Caco-2 (cell line): ENCODE measurements at places on chromosomes 7 and 10.

DNA sequence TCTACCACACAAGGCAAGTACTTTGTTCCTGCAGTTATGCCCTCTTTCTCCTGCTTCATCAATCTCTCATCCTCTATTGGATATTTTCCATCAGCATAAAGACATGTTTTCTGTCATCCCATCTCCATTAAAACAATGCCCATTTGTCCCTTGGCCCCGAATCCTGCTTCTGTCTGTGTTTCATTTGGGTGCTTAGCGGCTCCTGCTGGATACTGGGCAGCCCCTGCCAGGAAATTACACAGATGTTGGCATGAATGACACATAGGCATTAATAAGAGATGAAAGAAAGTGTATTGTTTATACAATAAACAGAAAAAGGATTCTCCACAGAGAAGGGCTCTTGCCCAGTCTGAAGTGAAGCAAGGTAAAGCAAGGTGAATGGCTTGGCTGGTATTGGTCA lies 765.3 kb downstream of the REEP3 start:
- no peak for DNase-seq

DNA sequence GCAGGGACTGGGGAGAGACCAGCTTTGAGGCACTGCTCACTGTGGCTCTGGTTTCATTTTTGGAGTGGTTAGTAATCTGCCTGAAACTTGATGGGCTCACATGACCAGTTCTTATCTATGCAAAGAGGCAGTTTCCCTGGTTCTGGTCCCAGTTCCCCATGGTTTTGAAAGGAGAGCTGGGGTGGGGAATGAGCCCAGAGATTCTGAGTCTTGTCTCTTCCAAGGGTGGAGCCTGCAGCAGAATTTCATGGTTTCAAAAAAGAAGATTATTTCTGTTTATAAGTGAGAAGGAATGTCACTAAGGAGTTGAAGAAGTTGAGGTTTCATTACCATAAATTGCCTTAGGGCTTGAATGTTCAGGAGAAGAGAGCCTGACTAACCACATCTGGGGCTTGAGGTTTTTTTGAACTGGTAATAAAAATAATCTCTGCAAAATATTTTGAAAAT lies 190.2 kb upstream of the HABP2 start:
- no peak for DNase-seq

DNA sequence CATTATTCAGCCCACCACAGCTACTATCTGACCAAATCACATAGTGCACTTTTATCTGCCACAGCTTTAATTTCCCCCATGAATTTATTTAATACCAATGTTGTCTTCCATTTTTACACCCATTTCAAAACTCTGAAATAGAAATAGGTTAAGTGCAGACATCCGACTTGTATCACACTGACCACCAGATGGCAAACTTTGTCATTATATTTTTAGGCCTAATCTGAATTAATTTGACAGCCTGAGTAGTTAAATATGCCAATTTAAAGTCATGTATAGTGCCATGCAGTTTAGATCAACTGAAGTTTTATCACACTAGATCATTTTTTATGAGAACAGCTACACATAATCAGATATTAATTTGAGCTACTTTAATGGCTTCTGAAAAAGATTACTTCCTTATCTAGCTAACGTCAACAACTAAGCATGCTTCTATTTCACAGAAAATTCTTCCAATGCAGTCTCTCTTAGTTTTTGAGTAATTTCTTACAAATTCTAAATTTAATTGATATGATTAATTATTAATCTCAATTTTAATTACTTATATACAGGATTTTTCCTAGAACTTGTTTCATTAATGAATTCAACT lies 566.4 kb downstream of the GFRA1 start:
- peak; percentile 13 for DNase-seq

- DNase-seq: peak; percentile 22
Measured at GRCh38 chr7:106568680-106569499, 92.1 kb downstream of the CCDC71L start.

GRCh38 chr10:48653347-48653746 lies 31.3 kb upstream of the WDFY4 start:
- DNase-seq: no peak

- DNase-seq: no peak
Measured at GRCh38 chr10:43205681-43206390, 61.0 kb downstream of the RASGEF1A start.

DNA sequence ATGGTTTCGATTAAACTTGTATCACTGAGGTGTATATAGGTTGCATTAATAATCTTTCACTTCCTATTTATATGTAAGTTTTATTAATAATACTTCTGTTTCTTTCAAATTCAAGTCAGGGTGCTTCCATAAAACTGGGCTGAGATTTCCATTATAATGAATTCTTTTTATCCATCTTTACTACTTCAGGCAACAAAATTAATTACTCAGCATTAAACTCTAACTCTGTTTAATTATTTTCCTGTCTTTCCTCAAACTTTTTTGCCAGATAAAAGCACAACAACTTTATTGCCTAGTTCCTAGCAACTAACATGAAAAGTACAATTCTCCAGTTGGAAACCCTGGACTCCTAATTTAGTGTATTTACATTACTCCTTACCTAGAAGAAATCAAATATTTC lies 3.0 kb upstream of the MINDY3 start:
- DNase-seq: no peak

GRCh38 chr10:132645630-132646442 lies 108.2 kb downstream of the INPP5A start:
- DNase-seq: no peak
